ENCODE measurements at places on chromosomes 5 and 9.

GRCh38 chr5:137751869-137752491, 2.2 kb downstream of the HNRNPA0 start:
- no peak for DNase-seq

DNA sequence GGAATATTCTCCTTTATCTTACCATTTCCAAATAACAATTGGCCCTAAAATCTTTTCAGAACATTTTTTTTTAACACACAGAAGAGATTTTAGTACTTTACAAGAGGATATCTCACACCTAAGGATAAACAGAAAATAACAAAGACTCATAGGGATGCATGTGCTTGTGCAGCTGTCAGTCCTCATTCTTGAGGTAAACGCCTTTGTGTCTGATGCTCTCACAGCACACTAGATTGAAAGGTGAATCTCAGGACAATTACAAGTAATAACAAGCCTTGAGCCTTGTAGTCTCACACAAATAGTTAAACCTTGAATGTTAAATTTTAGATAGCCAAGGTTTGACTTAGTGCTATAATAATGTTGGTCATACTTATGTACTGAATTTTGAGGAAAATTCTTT, 439.2 kb downstream of the PTPRD start:
- DNase-seq, result no peak

GRCh38 chr9:92717201-92718085, 47.2 kb downstream of the BICD2 start:
- no peak for DNase-seq

DNA sequence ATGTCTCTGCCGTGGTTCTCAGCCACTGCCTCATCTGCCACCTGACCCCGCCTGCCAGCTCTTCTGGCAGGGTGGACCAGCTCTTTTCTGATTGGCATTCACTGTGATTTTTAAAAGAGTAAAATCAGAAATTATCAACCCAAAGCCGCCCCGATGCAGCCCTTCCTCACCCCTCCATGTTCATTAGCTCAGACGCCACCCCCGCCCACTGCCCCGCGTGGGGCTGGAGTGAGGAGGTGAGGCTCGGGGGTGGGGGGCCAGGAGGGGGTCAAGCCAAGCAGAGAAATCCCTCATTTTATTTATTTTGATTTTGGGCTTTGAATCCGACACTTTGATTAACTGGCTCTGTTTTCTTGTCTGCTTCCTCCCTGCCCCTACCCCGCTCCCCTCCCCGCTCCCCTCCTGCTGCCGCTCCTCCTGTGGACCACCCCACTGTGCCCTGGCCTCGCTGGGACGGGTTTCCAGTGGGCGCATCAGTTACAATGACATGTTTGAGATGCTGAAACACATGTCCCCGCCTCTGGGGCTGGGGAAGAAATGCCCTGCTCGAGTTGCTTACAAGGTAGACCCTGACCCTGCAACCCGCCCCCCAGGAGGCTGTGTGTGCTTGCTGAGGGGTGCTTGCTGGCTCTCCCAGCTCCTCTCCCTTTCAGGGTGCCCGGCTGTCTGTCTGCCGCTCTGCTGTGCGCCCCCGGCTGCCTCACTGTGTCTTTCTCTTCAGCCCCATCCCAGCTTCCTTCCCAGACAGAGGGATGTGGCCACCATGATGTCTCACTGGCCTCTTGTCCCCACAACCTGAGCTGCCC, 224.9 kb downstream of the CACNA1B start:
- no peak for DNase-seq

GRCh38 chr5:111563031-111563822, 50.9 kb upstream of the STARD4 start:
- DNase-seq, result no peak

DNA sequence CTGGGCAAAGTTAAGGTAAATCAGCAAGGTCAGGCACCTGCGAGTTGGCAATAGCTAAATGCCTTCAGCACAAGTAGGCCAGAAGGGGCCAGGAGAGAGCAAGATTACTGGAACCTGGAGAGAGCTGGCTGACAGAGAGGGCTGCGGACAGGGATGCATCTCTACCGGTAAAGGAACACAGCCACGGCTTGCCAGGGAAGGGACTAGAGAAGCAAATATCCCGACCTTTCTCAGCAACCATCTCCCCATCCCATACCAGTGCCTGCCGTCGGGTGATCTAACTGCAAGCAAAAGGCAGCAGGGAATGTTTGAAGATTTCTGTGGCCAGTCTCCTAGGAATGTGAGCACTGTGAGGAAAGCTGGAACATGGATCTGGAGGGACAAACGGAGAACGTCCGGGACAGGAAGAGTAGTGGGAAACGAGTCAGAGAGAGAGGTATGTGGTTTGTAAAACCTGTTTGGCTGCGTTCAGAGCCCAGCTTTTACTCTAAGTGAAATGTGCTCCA, 15.9 kb upstream of the ABLIM3 start:
- DNase-seq, result no peak
